ENCODE measurements at places on chromosomes 16 and 17. TPM values are rescaled to one million over a fixed set of nuclear protein-coding genes. Genes with fewer than 3 reads are reported as not detected.

Gene RAB26
- 2.9 TPM for total RNA-seq

Gene CCL3
- total RNA-seq, result not detected

Gene FSCN2
- 0.71 TPM for total RNA-seq

Gene P2RX5
- total RNA-seq, result 27.4 TPM

Gene CX3CL1
- total RNA-seq, result 0.08 TPM

Gene ALOX12B
- 1.8 TPM for total RNA-seq

Gene TBC1D16
- total RNA-seq, result 6.9 TPM

Gene HSD17B2
- total RNA-seq, result 0.11 TPM

Gene UNC45B
- not detected for total RNA-seq

Gene HOXB8
- 8.4 TPM for total RNA-seq

Gene KCNJ2
- 0.03 TPM for total RNA-seq

Gene ZPBP2
- not detected for total RNA-seq

Gene TMEM114
- not detected for total RNA-seq

Gene ABCA9
- total RNA-seq, result not detected

Gene CLDN9
- 0.29 TPM for total RNA-seq

Gene PITPNM3
- 2.0 TPM for total RNA-seq

Gene LRRC36
- 0.21 TPM for total RNA-seq

Gene SLC16A11
- not detected for total RNA-seq

Gene CDRT15
- total RNA-seq, result not detected

Gene MT1F
- total RNA-seq, result 26.2 TPM

Gene PPY
- total RNA-seq, result not detected

Gene MFAP4
- total RNA-seq, result not detected

Gene KRTAP4-9
- total RNA-seq, result not detected

Gene SHISA6
- total RNA-seq, result not detected

Gene CFAP119
- total RNA-seq, result 7.7 TPM

Gene TMEM235
- not detected for total RNA-seq

Gene CSH2
- total RNA-seq, result not detected

Gene NGFR
- 0.85 TPM for total RNA-seq

Gene CIBAR2
- total RNA-seq, result not detected

Gene KRTAP4-6
- total RNA-seq, result not detected

Gene DNAI2
- not detected for total RNA-seq

Gene CETP
- total RNA-seq, result not detected

Gene ARHGAP23
- 71.3 TPM for total RNA-seq

Gene SLC5A11
- total RNA-seq, result 0.37 TPM

Data from A549 treated with GW870086 at 1 μM for 4 hours (cell line).